Thoracic aorta endothelial cell (primary cell): ENCODE measurements at places on chromosomes 13 and 19. TPM values are rescaled to one million over a fixed set of nuclear protein-coding genes. Genes with fewer than 3 reads are reported as not detected.

Gene GAPDHS
- total RNA-seq, result not detected in 2 replicates

Gene TEX30
- total RNA-seq, result 36.4 and 37.2 TPM in 2 replicates

Gene AMER2
- not detected in 2 replicates for total RNA-seq

Gene RPL13A
- 1,873 and 2,063 TPM in 2 replicates for total RNA-seq

Gene ZNF229
- 4.1 and 12.8 TPM in 2 replicates for total RNA-seq

Gene ZNF728
- 0.07 TPM in 1 of 2 replicates, not detected in the other for total RNA-seq

Gene ZNF615
- 7.6 and 8.9 TPM in 2 replicates for total RNA-seq

Gene ABCA7
- total RNA-seq, result 4.1 and 6.2 TPM in 2 replicates

Gene VSTM1
- not detected in 2 replicates for total RNA-seq

Gene GPR4
- total RNA-seq, result 10.0 and 15.7 TPM in 2 replicates

Gene FUT1
- 5.5 and 7.2 TPM in 2 replicates for total RNA-seq

Gene TEX26
- total RNA-seq, result not detected in 2 replicates

Gene MYH14
- total RNA-seq, result not detected in 2 replicates

Gene SLC15A1
- 0.27 and 0.57 TPM in 2 replicates for total RNA-seq

Gene NLRP12
- total RNA-seq, result 0.13 and 0.93 TPM in 2 replicates

Gene OR10H1
- not detected in 2 replicates for total RNA-seq

Gene SIAH3
- total RNA-seq, result not detected in 2 replicates

Gene BTBD2
- 39.5 and 59.9 TPM in 2 replicates for total RNA-seq

Gene IZUMO2
- not detected in 2 replicates for total RNA-seq

Gene GDF15
- 103 and 114 TPM in 2 replicates for total RNA-seq

Gene CLEC17A
- total RNA-seq, result not detected in 2 replicates

Gene TLE6
- total RNA-seq, result 0.93 and 1.6 TPM in 2 replicates

Gene LMTK3
- total RNA-seq, result under 0.01 and 0.22 TPM in 2 replicates

Gene IZUMO4
- total RNA-seq, result 0.27 and 0.50 TPM in 2 replicates

Gene KLK7
- not detected in 2 replicates for total RNA-seq

Gene RFPL4AL1
- 0.13 TPM in 1 of 2 replicates, not detected in the other for total RNA-seq

Gene POU2F2
- total RNA-seq, result 0.40 and 1.1 TPM in 2 replicates

Gene OR1M1
- not detected in 2 replicates for total RNA-seq

Gene ADM5
- total RNA-seq, result 0.72 and 0.80 TPM in 2 replicates

Gene GPC5
- not detected in 2 replicates for total RNA-seq

Gene NEK5
- under 0.01 and 0.07 TPM in 2 replicates for total RNA-seq

Gene BEST2
- total RNA-seq, result not detected in 2 replicates

Gene FFAR2
- not detected in 2 replicates for total RNA-seq

Gene PEAK3
- total RNA-seq, result not detected in 2 replicates

Gene TNNI3
- total RNA-seq, result not detected in 2 replicates

Gene CEACAM20
- total RNA-seq, result not detected in 2 replicates

Gene ZNF418
- total RNA-seq, result 2.4 and 5.5 TPM in 2 replicates
